ENCODE measurements at places on chromosomes 5 and 9.
A peak's percentile ranks its signal among the peaks of the same experiment; 100 is the strongest.

DNA sequence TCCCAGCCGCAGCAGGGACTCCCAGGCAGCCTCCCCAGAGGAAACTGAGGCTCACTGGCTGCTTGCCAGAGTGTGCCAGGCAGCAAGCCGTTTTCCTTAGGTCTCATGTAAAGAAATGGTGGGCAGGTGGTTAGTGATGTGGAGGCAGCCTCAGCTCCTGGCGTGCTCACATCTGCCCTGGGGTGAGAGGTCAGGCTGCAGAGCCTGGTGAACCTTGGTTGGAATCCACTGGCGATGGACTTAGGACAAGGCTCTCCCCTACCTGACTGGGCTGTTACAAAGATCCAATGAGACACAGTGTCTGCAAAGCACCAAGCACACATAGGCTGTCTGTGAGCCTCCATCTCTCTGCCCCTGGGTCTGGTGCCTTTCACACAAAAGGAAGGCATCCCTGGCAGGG, 30.9 kb downstream of the LHX6 start:
- DNase-seq: no peak

DNA sequence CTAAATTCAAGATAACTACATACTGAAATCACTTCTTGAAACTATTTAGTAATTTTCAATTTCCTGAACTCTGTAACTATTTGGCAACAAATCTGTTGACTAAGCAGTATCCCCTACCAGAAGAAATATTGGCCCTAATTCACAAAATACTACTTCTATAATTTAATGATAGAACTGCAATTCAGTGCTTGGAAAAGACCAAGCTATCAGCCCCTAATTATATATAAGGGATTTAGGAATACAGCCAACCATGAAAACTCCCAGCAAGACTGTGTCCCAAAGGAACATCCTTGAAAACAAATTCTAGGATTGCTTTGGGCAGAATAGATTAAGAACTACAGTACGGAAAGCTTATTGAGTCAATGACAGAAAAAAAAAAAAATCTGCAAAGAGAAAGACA, 169.2 kb downstream of the RAB3C start:
- no peak for DNase-seq

GRCh38 chr5:169789417-169789940, 152.4 kb downstream of the DOCK2 start:
- DNase-seq: no peak

DNA sequence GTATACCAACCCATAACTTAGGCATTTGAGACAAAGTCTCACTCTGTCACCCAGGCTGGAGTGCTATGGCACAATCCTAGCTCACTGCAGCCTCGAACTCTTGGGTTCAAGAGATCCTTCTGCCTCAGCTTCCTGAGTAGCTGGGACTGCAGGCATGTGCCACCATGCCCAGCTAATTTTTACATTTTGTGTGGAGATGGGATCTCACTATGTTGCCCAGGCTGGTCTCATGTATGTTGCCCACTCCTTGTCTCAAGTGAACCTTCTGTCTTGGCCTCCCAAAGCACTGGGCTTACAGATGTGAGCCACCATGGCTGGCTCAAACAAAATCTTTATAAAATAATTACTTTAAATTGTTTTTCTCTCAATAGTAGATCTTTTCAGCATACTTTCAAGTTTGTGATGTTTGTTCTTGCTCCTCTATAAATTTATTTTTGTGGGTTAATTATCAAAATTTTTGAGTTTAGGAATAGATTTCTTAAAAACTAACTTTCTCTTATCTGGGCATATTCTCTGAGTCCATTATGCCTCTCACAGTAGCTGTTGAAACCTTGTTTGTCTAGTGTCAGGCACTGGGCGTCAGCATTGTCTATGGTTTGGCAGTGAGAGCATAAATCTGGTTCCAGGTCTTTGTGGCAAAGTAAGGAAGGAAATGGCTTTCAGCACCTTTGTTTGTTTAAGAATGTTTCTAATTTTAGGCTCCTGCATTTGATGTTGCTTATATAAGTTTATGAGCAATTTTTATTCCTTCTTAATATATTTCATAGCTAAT, 38.7 kb downstream of the NLN start:
- peak; percentile 82 for DNase-seq

GRCh38 chr5:134188092-134188491, 11.3 kb upstream of the SKP1 start:
- DNase-seq: no peak

GRCh38 chr5:23302438-23302837, 205.0 kb upstream of the PRDM9 start:
- DNase-seq: no peak

- DNase-seq: peak; percentile 80
These were observed 46.3 kb downstream of the PTCD2 start for GRCh38 chr5:72366324-72366976.

- DNase-seq: peak; percentile 57
These were observed 51.8 kb upstream of the TEX48 start for GRCh38 chr9:114733816-114734215.

- no peak for DNase-seq
These were observed 381 bp downstream of the MED22 start for GRCh38 chr9:133347515-133347984.

DNA sequence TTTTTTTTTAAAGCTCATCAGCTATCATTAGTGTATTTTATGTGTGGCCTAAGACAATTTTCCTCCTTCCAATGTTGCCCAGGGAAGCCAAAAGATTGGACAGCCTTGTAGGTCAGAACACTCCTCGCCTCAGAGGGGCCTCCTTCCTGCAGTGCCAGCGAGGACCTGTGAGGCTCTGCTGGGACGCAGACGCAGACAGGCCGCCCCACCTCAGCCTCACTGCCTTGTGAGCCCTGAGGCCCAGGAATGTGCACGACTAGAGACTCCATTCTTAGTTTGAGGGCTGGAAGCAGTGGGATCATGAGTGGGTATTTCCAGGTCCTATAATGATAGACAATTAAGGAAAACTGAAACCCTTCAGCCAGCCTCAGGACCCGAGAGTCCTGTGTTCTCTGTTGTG, 85.4 kb downstream of the PJA2 start:
- DNase-seq: no peak

- DNase-seq: peak; percentile 38
These were observed 8.6 kb downstream of the KCTD16 start for GRCh38 chr5:144179226-144179625.

DNA sequence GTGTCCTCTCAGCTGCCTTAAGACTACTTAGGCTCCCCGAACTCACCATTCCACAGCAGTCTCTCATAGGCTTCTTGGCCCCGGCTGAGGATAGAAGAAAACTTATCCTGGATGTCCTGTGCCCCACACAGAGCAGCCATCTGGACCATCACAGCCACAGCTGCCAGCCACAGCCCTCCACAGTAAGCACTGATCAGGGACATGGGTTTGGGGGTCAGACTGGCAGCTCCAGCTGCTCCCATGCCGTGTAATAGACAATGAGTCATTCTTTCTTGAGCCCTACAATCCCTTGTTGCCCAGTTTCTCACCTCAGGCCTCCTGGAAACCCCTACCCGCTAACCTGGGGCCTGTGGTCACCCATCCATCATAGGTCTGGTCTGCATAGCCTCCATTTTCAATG, 5.7 kb downstream of the CREB3 start:
- no peak for DNase-seq

- DNase-seq: peak; percentile 92
These were observed 77.9 kb downstream of the FNBP1 start for GRCh38 chr9:129964901-129965734.

DNA sequence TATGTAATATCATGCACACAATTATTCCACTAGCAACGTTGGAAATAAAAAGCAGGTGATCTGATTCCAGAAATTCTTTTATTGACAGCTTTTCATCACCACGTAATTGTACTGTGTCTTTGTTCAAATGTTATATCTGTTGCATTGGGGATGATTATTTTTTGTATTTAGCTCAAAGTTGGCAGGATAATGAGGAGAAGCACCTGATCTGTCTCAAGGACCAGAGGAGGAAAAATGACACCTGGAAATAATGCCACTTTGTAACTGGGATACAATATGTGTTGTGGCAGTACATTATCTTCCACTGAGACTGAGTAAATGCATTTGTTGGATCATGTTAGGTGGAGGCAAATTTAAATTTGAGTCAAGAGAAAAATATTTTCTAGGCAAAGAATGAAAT, 1298.8 kb upstream of the CDH6 start:
- DNase-seq: no peak

DNA sequence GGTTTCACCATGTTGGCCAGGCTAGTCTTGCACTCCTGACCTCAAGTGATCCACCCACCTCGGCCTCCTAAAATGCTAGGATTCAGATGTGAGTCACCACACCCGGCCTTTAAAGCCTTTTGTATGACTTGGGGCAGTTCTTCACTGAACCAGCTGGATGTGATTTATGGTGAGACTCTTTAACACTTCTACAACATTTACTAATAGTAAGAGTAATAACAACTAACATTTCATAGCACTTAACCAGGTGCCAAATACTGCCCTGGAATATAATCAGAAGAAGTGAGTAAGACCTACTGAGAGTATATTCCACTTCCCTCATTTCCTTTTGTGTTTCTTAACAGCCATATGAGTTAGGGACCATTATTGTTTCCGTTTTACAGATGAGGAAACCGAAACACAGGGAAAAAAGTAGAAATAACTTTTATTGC, 10.0 kb downstream of the ZSWIM6 start:
- peak; percentile 62 for DNase-seq

Data from AG10803 (cell line).